ENCODE measurements at places on chromosomes 2 and 18.

GRCh38 chr18:48951448-48952286 lies 902 bp upstream of the SMAD7 start:
- DNase-seq: peak; percentile 92

DNA sequence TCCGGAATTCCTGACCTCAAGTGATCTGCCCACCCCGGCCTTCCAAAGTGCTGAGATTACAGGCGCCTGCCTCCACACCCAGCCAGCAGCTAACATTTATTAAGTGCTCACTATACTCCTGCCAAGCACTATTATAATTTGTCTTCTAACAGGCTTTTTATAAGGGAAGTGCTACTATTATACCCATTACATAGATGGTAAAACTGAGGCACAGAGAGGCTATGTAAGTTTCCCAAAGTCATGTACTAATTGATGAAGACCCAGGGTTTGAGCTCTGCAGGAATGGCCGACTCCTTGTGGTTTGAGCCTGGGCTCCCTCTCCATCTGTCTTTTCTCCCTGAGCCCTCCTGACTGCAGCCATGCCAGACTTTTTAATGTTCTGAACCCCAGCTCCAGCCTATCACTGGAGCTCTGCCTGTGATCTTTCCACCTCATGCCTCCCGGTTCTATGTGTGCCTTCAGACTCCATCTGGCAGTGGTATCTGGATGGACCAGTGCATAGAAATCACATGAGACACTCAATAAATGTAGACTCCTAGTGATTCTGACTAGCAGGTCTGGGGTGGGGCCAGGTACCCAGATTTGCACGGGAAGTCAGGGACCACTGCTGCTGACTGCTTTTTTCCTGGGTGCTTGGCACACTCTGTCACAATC lies 197.1 kb downstream of the NEDD4L start:
- no peak for DNase-seq

GRCh38 chr2:52936029-52936428 lies 831.6 kb upstream of the CHAC2 start:
- DNase-seq: no peak

DNA sequence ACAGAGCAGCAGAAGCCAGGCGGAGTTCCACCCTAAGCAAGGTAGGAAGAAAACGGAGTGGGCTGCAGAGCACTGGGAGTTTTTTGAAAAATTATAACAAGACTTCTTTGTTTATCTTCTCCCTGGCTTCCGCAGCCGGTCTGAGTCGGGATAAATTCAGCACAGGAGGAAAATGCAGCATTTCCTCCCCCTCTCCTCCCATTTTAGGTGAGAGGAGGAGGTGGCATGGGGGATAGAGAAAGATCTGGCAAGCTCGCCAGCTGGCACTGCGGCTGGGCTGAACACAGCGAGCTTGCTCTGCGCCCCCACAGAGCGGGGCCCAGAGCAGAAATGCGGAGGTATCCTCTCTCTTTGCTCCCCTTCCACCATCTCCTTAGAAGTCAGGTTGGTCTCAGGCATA lies 17.7 kb upstream of the CHRNA1 start:
- DNase-seq: no peak

DNA sequence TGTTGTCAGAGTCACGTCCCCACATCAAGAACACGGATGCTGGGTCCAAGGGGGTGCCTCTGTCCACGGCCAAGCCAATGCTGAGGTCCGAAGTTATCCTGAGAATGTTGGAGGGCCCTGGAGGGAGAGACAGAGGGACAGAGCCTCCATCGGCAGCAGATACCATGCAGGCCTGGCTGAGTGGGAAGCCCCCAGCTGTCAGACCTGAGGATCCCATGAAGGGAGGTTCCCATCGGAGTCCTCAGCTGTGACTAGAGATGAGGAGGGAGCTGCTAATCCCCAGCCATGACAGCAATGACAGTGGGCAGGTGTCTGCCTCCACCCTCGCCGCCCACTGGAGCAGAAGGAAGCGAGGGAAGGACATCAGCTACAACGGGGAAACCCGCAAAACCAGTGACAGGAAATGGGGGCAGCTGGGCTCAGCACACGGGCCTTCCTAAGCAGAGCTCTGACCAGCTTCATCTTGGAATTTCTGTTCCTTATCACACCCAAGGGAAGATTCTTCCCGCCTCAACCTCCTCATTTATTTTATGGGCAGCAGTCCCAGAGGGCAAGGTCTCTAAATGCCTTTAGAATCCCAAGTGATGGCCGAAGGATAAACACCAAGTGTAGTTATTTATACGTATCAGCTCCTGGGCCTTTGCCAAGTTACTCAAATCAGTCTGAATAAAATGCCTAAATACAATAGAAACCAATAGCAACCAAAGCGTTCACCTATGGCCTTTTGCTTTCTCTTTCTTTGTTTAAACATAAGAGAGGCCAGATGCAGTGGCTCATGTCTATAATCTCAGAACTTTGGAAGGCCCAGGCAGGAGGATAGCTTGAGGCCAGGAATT lies 32.2 kb downstream of the FAM178B start:
- peak; percentile 40 for DNase-seq

GRCh38 chr2:106701203-106702022 lies 184.6 kb downstream of the ST6GAL2 start:
- no peak for DNase-seq

DNA sequence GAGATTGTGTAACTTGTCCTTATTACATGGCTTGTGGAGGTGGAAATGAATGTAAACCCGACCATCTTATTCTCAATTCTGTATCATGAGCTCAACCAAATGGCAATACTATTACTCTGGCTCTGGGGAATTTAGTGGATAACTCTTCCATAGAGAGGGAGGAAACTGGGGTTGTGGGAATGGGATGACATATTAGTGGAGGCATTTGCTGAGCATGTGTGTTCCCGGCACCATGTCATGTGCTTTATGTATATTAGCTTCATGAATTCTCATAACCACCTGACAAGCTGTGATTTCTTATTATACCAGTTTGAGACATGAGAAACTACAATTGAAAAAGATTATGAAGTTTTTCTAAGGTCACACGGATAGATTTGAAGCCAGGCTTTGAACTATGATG lies 112.8 kb upstream of the TMEFF2 start:
- no peak for DNase-seq

DNA sequence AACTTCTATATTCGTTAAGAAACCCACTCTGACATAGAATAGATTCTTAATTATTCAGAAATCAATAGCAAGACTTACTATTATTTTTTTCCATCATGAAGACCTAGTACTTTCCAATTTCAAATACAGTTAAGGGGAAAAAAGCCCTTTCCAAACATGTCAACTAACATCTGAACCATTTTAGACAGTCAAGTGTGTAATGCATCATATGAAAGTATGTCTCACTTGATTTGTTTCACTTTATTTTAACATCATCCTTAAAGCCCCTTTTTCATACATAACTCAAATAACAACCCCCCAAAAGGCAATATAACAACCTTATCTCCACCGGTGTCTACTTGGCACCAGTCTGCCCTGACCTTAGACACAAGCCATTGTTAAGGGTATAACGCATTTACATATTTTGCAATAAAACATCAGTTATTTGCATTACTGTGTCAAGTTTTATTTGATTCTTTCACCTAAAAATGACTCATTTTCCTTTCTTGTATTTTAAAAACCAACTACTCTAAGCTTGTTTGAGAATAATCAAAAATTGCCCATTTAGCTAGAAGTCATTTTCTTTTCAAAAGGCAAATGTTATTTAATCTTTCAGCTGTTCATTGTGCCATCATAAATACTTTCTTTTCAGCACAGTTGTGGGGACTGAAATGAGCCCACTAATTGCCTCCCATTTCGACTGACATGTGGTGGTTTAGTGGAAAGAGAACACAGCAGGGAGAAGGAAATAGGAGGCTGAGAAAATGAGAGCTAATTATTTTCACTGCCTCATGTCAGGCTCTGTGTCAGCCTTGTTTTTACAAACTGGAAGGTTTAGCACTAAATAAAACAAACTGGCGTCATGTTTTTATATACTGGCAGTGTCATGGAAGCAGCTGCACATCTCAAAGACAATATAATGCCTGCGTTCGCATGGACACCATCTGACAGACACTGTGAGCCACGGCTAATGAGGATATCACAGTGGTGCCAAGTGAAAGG lies 104.7 kb upstream of the CDCA7 start:
- no peak for DNase-seq

DNA sequence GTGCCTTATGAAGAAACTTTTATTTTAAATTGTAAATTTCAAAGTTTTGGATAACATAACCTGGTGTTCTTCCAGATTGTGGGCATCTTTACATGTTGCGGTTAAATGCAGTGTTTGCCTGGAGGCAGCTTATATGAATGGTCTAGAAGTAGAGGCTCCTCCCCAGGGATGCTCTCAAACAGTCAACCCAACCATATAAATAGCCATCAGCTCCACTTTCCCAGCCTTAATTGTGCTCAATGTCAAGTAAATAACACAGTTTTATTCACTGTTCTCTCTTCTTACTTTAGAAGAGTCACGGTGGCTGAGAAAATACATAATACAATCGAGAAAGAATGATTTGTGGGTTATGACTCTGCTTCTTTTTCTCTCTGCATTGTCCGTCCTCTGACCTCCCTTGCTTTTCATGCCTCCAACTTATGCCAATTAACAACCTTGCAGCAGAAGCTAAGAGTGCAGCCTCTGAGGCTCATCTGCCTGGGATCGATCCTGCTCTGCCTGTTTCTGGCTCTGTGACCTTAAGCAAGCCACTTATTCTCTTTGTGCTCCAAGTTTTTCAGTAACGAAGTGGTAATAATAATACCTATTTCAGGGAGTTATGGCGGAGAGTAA lies 100.3 kb downstream of the DAW1 start:
- no peak for DNase-seq

GRCh38 chr2:98601532-98602132 lies 6.7 kb downstream of the COA5 start:
- DNase-seq: no peak

DNA sequence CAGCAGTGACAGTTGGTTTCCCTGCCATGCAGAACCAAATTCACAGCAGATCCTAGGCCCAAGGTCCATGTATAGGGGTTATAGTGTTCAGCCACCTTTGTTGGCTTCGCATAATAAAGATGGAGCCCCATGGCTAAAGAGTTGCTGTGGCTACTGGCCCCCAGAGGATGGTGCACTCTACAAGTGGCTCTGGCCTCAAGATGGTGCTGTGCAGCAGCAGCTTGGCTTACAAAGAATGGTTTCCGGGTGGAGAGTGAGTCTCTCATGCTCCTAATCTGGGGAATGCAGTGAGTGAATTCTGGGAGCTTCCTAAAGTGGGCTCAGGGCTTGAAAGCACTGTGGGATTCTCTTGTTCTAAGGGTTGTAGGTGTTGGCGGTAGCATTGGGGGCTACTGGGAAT lies 1199.7 kb downstream of the CNTNAP5 start:
- no peak for DNase-seq

DNA sequence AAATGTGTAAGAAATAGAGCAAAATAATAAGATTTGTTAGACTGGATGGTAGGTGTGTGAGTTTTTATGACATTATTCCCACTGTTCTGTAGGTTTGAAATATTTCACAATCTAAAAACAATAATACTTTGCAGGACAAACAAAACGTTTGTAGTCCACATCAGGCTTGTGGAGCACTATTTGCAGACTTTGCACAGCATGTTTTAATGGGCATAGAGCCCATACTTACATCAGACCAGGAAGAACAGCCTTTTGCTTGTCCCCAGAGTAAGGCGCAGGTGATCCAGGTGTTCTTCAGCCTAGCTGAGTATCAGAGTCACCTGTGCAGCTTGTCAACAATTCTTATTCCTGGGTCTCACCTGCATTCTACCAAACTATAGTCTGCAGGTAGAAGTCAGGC lies 9.1 kb upstream of the STK39 start:
- DNase-seq: no peak

- DNase-seq: no peak
Observed at GRCh38 chr2:29105375-29105774, 9.8 kb upstream of the CLIP4 start.

DNA sequence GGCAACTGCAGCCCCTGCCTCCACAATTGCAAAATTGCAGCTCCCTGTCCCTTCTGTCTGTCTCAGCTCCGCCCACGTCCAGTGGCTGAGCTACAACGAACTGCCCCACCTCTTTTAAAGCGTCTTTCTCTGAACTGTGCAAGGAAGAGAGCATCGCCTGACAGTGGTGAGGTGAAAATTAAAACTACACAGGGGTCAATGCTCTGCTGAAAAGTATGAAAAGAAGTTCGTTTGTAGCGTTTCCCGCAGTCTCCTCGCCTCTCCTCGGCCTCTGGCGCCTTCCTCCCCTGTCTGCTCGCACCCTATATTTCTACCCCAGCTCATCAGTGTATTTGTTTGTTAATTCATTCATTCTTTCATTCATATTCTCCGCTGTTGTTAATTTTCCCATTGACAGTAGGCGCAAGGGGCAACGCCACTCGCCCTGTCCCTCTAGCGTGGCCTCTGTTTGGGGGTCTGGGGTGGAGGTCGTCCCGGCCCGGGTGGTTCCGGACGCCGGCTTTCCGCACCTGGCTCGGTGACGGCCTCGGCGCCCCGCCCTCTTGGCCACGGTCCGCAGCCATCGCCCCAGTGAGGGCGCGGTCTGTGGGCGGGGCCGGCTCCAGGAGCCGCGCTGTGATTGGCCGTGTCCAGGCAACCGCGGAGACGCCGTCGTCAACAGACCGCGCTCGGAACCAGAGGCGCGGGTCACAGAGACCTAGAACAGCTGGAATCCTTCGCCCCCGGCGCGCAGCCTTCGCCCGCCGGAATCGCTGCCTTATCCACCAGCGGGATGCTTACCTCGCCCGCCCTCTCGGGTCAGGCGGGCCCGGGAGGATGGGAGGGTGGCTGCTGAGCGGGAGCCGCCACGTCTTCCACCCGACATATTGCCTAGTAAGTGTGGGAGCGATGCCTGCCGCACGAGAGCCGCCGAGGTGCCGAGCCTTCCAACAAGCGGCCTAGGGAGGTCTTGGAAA lies at the start of gene VWA3B:
Gene VWA3B (plus strand): TSS at position 677 of the 956 bp plus-strand sequence. CDS start 5,926 bp downstream, outside the sequence.
- DNase-seq: peak; percentile 74

DNA sequence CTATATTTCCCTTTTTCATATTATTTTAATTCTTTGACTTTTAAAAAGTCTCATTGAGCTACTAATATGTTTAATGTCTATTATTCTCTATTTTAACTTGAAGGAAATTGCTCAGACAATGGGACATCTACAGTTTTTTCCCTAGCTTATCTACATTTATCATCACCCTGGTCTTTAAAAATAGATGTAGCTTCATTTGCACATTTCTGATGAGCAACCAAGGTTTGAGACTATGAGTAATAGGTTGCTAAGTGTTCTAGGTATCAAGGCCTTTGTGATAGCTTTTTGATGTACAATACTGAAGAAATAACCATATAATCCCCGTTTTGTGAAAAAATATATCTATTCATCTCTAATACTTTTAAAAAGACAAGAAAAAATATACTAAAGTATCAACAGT lies 47.0 kb downstream of the STAT4 start:
- no peak for DNase-seq
